NCI-H1930 (cell line): ENCODE measurements at places on chromosomes 13 and 19.

GRCh38 chr19:2424686-2425621, 2.4 kb downstream of the TIMM13 start:
- no peak for DNase-seq

DNA sequence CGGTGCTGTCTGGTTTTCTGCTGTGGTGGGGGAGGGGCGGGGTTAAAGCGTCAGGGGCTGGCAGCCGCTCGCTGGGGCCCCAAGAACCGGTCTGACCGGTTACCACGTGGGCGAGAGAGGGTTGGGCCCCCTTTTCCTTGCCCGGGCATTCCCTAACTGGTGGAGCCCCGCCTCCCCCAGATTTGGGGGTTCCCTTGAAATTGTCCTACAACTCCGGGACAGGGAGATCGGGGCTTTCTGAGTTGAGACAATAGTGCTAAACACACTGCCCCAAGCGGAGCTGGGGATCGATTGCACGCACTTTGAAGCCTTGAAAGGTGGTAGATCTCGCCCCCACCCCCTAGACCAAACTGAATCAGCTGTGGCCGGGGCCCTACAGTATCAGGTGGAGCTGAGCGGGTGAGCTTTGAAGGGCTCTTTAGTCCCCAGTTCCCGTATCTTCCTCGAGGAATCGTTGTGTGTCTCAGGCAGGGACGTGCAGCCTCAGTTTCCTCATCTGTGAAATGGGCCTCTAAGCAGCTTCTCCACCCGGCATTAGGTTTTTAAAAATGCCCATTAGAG, 4.8 kb downstream of the IER2 start:
- DNase-seq: no peak

DNA sequence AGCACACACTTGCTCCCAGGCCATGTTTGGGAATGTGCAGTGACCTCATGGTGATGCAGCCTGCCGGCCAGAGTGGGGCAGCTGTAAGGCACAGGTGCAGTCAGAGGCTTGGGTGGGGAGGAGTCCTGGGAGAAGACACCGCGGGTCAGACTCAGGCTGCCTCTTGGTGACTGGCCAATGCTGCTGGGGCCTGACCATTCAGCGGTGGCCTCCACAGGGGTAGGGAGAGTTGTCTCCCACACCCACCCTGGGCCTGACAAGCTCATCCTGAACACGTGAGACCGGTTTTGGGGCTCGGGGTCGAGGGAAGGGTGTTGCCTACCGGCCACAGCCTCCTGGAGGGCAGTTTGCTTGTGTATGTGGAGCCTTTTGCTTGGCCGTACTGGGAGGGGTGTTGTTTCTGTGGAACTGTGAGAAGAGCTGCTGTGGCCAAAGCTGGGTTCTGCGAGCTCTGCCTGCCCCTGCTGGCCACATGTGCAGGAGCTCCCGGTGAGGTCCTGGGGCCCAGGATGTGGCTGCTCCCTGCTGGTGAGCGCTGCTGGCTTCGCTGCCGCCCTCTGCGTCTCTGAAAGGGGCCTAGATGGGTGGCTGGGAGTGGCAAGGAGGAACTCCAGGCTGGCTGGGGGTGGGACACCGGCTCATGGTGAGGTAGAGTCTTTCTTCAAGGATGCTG, 22.1 kb downstream of the UPF1 start:
- DNase-seq: no peak

GRCh38 chr19:48990400-48990799, 2.7 kb downstream of the GYS1 start:
- no peak for DNase-seq

DNA sequence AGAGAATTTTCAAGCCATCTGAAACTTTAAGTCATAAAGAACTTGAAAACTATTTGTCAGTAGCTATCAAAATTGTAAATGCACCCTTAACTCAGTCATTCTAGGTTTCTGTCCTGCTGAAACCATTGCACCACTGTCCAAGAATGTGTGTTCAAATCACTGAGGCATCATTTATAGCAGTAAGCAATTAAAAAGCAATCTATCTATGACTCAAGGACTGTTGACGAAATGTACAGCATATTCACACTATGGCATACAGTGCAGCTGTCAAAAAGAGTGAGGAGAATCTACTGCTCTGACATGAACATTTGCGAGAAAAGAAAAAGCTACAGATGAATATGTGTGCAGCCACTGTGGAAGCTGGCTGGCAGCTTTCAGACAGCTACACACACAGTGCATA, 71.2 kb downstream of the ING1 start:
- DNase-seq: no peak

DNA sequence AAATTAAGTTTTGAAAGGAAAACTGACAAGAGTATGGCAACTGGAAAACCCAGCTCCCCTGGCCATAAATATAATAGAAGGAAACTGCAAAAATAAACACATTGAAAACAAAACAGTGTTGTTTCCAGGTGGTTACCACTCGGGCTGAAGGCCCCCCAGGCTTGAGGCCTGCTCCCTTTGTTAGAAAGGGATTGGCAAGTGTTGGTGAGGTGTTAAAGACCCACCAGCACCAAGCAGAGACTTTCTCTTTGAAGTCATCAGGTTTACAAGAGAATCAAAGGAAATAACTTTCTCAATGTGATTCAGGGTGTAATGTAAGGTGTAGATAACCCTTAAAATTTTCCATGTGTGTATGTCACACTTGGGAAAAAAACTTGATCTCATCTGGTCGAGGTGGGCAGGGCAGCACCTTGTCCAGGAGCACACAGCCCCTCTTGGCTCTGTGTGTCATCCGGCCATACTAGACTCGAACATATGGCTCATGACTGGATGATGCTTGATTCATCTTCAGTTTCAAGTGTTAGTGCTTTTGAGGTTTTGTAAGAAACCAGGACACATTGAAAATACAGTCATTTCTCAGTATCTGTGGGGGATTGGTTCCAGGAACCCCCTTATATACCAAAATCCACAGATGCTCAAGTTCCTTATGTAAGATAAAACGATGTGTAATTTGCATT, 7.8 kb downstream of the ACTN4 start:
- no peak for DNase-seq

GRCh38 chr13:40101708-40102359, 446.4 kb downstream of the COG6 start:
- no peak for DNase-seq

DNA sequence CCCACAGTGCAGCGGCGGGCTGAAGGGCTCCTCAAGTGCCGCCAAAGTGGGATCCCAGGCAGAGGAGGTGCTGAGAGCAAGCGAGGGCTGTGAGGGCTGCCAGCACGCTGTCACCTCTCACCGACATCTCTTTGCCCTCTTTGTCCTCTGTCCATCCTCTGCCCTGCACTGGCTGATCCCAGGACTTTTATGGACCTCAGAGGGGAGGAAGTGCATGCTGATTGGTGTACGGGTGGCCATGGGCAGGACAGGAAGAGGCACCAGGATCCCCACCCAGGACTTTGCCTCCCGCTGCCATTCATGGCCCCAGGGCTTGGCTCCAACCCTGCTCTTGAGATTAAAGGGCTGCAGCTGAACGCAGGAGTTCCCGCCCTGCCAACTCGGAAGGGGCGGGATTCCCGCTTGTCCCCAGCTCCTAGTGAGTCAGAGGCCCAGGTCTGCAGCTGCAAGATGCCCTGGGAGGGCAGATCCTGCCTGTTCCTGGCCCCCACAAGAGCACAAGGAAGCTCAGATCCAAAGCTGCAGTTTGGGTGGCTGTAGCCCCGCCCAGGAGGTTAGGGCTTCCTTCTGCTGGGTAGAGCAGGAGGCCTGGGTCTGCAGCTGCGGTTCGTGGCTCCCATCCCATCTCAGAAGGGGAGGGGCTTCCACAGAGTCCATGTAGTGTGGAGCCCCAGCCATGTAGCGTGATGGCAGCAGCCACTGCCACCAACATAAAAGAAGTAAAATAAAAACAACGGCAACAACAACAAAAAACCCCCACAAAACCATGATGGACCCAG, 1716.7 kb downstream of the SLITRK1 start:
- DNase-seq: peak; percentile 18

DNA sequence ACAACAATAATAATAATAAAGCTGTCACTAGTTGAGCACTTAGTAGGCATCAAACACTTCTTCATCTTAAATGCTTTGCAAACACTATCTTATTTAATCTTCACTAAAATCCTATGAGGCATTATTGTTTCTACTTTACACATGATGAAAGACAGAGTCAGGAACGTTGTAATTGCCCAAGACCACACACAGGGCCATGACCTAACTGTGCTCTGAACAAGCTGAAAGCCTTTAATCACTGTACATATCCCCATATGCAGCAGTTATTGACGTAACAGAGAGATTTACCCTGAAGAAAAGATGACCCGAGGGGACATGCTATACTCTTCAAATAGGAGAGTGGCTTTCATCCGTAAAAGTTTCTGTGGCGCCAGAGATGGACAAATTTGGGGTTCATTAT, 53.0 kb downstream of the SACS start:
- no peak for DNase-seq

- no peak for DNase-seq
Measured at GRCh38 chr19:989381-990081, 5.4 kb downstream of the WDR18 start.

GRCh38 chr13:74191410-74191809, 57.2 kb upstream of the KLF12 start:
- DNase-seq: no peak

DNA sequence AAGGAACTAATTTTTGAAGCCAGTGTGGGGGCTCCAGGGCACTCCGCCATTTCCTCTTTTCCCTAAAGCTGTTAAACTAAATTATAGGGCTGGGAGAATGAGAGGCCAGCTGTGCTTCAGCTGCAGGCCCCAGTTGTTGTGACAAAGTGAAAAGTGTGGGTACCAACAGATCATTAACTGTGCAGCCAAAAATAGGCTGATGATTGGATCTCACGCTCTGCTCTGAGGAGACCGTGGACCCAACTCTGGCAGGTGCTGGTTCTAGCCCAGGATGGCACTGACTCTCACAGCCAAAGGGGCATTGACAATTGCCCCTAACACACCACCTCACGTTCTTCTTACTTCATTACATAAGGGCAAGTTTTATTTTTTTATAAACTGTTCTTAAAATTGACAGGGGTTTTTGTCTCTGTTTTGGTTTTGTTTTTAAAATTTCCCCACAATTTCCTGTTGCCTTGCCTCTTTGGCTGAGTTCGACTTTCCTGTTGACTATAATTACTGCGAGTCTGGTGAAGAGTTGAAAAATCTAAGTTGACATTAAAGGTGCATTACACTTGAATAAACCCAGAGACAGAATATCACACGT, 391.0 kb downstream of the FGF9 start:
- no peak for DNase-seq

DNA sequence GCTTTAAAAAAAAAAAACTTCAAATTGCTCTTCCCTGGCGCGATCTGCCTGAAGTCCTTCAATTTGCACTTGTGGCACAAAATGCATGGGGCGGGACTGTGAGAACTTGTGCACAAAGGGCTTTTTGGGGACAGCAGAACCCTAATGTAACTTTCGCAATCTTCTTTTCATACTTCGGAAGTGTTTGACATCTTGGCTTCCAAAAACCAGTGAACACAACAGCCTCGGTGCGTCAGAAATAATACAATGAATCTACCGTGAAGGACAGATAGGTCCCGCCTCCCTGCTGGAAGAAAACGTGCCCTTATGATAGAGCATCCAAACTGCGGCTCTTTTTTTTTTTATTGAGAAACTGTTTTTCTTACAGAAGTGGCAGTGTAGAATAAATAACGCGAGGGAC, 36.6 kb downstream of the KLF2 start:
- no peak for DNase-seq

GRCh38 chr13:53638040-53638439, 609.4 kb downstream of the OLFM4 start:
- no peak for DNase-seq

- DNase-seq: no peak
Measured at GRCh38 chr19:19239675-19240074, 27.9 kb downstream of the NCAN start.

DNA sequence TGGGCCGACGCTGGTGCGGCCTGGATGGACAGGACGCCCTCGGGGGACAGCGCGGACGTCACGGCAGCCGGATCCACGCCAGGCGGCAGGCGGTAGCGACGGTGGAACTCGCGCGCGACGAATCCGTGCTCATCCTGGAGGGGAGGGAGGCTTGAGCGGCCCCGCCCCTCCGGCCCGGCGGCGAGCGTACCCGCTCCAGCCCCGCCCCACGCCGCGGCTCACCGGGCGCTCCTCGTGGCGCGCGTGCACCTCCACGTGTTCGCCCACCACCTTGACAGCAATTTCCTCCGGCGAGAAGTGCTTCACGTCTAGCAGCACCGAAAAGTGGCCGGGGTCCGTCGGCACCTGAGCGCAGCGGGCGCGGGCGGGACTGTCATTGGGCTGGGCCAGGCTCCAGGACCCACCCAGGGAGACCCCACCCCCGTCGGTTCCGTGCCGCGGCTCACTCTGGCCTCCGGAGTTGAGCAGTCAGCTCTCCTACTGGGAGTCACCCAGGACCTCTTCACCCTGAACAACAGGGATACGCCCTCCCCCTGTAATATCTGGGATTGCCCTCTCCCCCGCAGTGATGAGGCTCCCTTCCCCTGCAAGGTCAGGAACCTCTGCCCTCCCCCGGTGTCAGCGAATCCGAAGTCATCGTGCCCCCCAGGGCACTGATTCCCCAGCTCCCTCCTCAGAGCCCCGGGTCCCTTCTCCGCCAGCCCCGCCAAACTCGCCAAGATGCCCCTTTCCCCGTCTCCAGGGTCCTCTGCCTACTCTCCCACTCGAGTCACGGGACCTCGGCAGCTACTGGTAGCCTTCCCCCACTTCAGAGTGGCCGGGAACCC, 1.1 kb downstream of the HSPB6 start:
- DNase-seq: no peak

DNA sequence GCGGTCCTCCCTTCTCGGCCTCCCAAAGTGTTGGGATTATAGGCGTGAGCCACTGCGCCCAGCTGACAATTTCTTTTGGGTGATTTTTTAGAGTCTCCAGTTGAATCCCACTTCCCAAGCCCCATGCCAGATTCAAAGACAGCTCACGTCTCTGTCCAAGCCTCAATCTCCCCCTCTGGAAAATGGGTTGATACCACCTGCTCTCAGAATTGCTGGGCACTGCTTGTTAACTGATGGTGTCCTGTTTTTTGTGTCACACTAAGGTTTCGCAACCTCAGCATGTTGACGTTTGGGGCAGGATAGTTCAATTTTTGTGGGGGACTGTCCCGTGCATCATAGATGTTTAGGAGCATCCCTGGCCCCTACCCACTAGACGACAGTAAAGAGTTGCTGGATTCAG, 14.2 kb upstream of the UPF1 start:
- DNase-seq: no peak

DNA sequence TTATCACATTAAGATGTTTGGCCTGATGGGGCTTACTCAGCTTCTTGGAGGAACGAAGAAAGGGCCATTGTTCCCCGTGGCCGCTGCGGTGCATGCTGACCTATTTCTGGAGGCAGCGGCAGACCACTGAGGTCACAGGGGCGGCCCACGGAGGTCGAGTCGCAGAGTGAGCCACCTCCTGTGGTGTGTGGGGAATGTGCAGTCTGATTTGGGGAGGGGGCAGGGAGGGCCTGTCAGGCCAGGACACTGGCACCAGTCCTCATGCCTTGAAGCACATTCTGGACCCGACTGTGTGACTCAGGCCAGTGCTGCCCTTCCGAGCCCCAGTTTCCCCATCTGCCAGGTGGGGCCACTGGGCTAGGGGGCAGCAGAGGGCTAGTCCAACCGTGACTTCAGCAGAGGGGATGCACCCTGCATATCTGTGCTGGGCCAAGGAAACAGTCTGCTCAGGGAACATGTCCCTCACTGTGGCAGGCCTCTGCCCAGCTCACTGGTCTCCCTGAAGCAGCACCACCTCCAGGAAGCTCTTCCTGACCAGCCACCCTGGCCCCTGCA, 6.3 kb downstream of the SLC7A10 start:
- no peak for DNase-seq

- DNase-seq: no peak
Measured at GRCh38 chr13:103188713-103189326, 122.6 kb upstream of the SLC10A2 start.

- no peak for DNase-seq
Measured at GRCh38 chr13:26411206-26411605, 146.3 kb upstream of the WASF3 start.

GRCh38 chr13:48535766-48536165, 2.9 kb upstream of the RCBTB2 start:
- no peak for DNase-seq
